ENCODE measurements at places on chromosomes 6 and 20. TPM values are rescaled to one million over a fixed set of nuclear protein-coding genes. Genes with fewer than 3 reads are reported as not detected.

DNA sequence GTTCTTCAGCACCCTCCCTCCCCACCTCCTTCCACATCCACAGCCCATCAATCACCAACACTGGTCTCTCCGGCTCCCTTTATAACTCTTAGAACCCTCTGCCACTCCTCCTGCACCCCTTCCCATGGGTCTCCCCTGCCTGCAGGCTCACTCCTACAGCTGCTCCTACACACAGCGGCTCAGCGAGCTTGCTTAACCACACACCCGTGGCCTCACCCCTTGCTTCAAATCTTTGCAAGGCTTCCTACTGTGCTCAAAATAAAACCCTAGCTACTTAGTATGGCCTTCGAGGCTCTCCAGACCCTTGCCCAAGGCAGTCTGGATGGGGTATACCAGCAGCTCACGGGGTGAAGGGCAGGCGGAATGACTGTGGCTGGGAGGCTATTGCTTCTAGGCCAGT, 63.7 kb downstream of the JPH2 start:
- H3K27ac ChIP-seq: no peak overlapping the region

CSNK2A1 gene
- 185 TPM for total RNA-seq

DNA sequence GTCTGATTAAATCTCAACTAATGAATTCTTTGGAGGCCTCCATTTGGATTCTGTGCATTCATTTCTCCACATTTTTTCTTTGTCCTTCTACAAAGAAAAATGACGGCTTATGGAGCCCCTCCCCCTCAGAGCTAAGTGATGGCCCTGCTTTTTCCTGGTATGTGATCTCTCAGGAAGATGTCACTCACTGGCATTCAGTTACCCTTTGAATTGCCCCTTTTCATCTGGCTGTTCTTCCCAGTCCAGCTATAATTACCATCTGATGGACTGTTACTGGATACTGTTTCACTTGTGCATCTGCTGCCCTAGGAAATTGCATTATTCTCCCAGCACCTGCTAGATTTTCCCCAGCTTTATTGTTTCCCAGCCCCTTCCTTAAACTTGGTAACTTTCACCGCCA, 151.9 kb downstream of the CFAP61 start:
- no peak overlapping the region for H3K4me3 ChIP-seq
- no peak for DNase-seq
- H3K4me1 ChIP-seq: no peaks in the 10 kb centered on the region
- H3K36me3 ChIP-seq: no peaks in the 10 kb centered on the region

- H3K27ac ChIP-seq: no peak overlapping the region
- H3K36me3 ChIP-seq: no peaks in the 10 kb centered on the region
- peaks cover 4% of the 10 kb centered on the region for H3K27me3 ChIP-seq
Observed at GRCh38 chr6:169048865-169049205, 204.8 kb downstream of the THBS2 start.

WFDC12 gene
- not detected for total RNA-seq

CLIC5 gene
- 1.3 TPM for total RNA-seq

LTB gene
- 270 TPM for total RNA-seq

- DNase-seq: no peak
- H3K36me3 ChIP-seq: peaks cover 3% of the 10 kb centered on the region
- peaks cover 19% of the 10 kb centered on the region for H3K27me3 ChIP-seq
- H3K4me1 ChIP-seq: peaks cover 32% of the 10 kb centered on the region
- H3K4me3 ChIP-seq: peak overlapping the region; percentile 66
Observed at GRCh38 chr20:63653974-63654668, 897 bp upstream of the STMN3 start.

DNA sequence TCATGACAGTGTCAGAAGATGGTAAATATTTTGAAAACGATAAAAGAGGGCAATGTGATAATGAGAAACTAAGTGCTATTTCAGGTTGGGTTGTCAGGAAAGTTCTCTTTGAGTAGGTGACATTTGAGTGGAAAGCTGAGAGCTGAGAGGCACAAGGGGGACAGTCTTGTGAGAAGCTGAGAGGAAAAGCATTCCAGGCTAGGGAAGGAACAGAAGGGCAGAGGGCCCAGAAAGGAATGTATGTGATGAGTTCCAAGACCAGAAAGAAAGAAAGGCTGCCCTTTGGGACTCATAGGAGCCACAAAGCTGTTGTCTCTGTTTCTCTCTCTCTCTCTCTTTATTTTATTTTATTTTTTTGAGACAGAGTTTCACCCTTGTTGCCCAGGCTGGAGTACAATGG, 7.6 kb upstream of the RNF182 start:
- no peaks in the 10 kb centered on the region for H3K36me3 ChIP-seq
- H3K4me3 ChIP-seq: no peak overlapping the region
- H3K27ac ChIP-seq: no peak overlapping the region
- peaks cover 38% of the 10 kb centered on the region for H3K27me3 ChIP-seq
- DNase-seq: no peak
- no peaks in the 10 kb centered on the region for H3K4me1 ChIP-seq

- peaks cover 3% of the 10 kb centered on the region for H3K27me3 ChIP-seq
- DNase-seq: no peak
- no peak overlapping the region for H3K4me3 ChIP-seq
- no peaks in the 10 kb centered on the region for H3K36me3 ChIP-seq
- H3K27ac ChIP-seq: no peak overlapping the region
- no peaks in the 10 kb centered on the region for H3K4me1 ChIP-seq
Observed at GRCh38 chr6:3721810-3722621, 29.5 kb downstream of the PXDC1 start.

LPA gene
- total RNA-seq: not detected

- no peak overlapping the region for H3K27ac ChIP-seq
- no peak overlapping the region for H3K4me3 ChIP-seq
- H3K4me1 ChIP-seq: no peaks in the 10 kb centered on the region
- no peaks in the 10 kb centered on the region for H3K36me3 ChIP-seq
- H3K27me3 ChIP-seq: no peaks in the 10 kb centered on the region
Observed at GRCh38 chr6:69106511-69106910, 471.4 kb downstream of the ADGRB3 start.

- peaks cover 16% of the 10 kb centered on the region for H3K4me1 ChIP-seq
- peak overlapping the region; percentile 60 for H3K4me3 ChIP-seq
- H3K36me3 ChIP-seq: no peaks in the 10 kb centered on the region
- peaks cover 68% of the 10 kb centered on the region for H3K27me3 ChIP-seq
- H3K27ac ChIP-seq: peak overlapping the region; percentile 67
Observed at GRCh38 chr6:27553123-27553904, 80.4 kb upstream of the ZNF184 start.

ELOVL2 gene
- not detected for total RNA-seq

DNA sequence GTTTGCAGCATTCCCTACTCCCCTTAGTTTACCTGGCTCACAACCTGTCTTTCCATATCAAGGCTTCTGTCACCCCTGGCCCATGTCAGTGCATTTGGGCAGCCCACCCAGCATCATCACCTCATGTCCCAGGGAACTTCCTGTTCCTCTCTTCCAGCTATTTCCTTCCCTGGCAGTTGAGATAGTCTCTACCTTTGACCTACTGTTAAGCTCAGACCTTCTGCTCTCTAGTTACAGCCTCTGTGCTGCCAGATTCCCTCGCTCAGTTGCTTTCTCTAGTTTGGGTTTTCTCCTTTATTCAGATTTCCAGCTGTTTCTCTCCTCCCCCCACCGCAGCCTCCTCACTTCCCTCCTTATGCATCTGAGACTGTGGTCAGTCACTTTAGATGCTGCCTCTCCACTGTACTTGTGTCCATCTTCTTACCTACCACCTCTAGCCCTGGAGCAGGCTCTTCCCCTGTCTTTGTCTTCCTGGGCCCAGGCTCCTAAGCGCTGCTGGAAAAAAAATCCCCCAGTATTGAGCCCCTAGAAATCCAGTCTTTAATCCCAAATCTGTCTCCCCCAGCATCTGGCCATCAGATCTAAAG, 16.3 kb downstream of the PTPN1 start:
- no peak overlapping the region for H3K4me3 ChIP-seq
- no peaks in the 10 kb centered on the region for H3K27me3 ChIP-seq
- peaks cover 36% of the 10 kb centered on the region for H3K4me1 ChIP-seq
- no peak overlapping the region for H3K27ac ChIP-seq
- H3K36me3 ChIP-seq: peaks cover 19% of the 10 kb centered on the region

Data from activated T-helper 1 cell treated with anti-CD3 and anti-CD28 coated beads, Interleukin-12 subunit alpha, Interleukin-12 subunit beta, Interleukin-2, Interleukin-4 antibody, amounts not matched to agents 30 ng/mL and 10 ng/mL and 1 ng/mL, durations not matched to agents 14 hours and 24 hours and 36 hours (primary cell).